ENCODE measurements at places on chromosomes 11 and 22.

DNA sequence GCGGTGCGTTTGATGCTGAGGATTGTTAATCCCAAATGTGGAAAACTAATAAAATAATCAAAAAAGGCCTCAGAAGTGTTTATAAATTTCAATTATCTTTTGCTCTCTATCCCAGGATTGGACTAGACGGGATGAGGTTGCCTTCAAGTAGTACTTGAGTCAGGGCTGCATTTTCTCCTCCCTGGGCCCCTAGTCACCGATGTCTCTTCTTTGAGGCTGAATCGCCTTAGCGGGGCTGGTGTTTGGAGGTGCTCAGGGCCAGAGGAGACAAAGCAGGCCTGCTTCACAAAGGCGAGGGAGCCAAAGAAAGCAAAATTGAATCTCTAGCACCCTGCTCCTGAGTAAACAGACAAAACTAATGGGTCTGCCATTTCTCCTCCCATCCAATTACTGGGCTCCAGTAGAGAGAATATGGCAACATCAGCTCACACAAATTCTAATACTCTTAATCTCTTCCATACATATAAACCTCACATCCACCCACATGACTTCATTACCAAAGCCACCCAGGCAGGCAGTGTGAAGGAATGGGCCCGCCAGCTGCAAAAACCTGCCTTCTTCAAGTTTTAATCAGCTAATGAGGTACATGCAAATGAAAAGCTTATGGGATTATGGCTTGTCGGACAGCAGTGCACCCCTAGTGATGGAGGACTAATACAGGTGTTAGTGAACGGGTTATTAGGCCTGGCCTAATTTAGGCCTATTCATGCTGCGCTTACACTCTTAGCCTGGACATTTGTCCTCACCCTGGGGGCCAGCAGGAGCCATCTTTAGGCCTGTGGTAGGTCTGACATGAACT is 52.7 kb upstream of the HTATIP2 start:
- no peak for DNase-seq

DNA sequence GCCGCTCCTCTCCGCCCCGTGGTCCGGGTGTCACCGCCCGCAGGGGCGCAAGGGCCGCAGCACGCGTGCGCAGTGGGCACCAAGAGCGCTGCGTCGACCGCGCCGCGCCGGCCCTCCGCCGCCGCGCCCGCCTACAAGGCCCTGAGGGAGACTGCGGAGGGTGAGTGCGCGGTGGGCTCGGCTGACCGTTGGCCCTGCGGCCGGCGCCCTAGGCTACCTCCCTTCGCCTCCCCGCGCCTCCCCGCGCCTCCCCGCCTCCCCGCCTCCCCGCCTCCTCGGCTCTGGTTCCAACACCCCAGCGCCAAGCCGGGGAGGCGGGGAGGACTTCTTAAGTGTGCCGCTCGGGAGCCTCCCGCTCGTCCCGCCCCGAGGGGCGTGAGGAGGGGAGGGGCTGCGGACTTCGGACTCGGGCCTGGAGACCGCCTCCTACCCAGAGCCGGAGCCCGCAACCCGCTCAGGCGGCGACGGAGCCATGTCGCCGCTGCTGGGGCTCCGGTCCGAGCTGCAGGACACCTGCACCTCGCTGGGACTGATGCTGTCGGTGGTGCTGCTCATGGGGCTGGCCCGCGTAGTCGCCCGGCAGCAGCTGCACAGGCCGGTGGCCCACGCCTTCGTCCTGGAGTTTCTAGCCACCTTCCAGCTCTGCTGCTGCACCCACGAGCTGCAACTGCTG is at the start of gene AQP11:
AQP11 (plus strand) TSS at position 433 of the 673 bp plus-strand sequence; CDS start at position 473, 40 bp downstream.
- DNase-seq = peak; percentile 86

GRCh38 chr22:45460288-45461109 is 42.2 kb upstream of the FBLN1 start:
- DNase-seq = no peak

GRCh38 chr11:44899959-44900358 is 50.7 kb downstream of the TP53I11 start:
- no peak for DNase-seq

- no peak for DNase-seq
Measured at GRCh38 chr11:70076461-70076931, 1.6 kb upstream of the ANO1 start.

DNA sequence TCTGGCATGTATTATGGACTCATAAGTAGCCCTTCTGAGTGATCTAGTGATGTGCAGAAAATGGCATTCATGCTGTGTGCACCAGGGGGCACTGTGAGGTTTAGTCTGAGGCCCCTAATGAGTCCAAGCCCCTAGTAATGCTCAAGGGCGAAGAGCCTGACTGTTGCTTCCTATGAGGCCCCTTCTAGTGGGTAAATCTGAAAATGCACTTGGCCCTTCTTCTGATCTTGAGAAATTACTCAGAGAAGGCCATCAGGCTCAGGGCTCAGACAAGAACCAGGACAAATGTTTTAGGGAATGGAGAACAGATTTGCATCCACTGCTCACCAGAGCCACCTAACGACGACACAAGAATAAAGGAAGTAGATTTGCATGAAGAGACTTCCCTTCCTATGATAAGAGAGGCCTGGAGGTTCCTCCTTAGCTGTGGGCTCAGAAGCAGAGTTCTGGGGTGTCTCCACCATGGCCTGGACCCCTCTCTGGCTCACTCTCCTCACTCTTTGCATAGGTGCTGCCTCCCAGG is 75.8 kb downstream of the GGTLC2 start:
- peak; percentile 55 for DNase-seq

DNA sequence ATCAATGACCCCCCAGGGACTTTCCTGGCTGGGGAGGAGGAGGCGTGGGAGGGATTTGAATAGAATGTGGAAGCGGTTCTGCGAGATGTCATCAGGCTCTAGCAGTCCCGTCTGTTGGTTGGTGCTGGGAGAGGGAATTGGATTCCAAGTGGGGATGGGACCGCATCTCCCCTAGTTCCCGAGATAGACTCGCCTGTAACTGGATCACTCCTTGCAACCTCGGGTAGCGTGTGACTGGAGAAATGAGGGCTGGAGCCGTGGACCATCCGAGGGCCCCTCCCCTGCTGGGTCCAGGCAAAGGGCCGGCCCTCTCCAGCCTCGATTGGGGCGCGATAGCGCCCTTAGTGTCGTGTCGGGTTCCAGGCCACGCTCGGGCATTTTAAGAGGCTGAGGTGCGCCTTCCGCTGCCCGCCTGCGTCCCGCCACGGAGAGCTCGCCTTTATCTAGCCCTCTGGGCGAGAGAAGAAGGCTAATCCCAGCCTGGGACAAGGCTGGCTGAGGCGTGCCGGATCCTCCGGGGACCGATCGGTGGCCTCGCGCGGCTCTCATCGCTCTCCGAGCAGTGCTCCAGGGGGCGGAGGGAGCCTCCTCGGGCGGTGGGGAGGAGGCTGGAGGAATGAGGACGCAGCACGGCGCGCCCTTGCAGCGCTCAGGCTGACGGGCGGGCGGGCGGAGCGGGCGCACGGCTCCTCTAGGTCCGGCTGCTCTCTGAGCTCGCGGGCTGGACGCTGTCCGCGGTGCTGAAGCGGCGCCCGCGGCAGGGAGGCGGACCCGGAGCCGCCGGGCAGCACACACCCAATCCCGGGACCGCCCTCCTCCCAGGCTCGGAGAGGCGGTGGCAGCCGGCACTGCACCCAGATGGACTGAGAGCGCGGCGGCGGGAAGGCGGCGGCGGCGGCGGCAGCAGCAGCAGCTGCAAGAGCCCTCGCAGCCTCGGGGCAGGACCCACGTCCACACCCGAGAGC is 107.8 kb downstream of the OSBP2 start:
- DNase-seq = peak; percentile 86

- no peak for DNase-seq
Measured at GRCh38 chr22:45481661-45482060, 21.0 kb upstream of the FBLN1 start.

DNA sequence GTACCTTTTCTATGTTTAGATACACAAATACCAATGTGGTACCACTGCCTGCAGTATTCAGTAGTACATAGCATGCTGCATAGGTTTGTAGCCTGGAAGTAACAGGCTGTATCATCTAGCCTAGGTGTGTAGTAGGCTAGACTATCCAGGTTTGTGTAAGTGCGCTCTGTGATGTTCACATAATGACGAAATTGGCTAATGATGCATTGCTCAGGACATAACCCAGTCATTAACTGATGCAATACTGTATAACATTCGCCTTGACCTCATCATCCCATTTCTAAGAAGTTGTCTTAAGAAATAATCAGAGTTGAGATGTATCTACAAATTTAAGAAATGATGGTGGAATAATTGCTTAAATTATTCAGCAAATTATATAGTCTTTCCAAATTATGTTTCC is 116.0 kb upstream of the TIMP3 start:
- DNase-seq = no peak

DNA sequence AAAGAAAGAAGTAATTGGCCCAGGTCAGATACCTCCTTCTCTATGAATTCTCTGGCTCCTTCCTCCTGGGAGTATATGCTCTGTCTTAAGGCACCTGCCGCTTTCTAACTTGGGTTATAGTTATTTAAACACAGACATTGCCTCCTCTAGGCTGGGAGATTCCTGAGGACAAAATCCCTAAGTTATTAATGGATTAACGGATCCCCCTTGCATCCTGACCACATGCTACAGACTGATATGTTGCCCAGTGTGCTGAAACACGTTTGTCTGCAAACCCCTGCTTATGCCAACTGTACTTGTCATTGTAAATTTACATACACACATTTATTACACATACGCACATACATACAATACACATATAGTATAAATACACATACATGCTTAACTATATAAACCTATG is 35.3 kb downstream of the PACSIN2 start:
- DNase-seq = no peak

- DNase-seq = no peak
Measured at GRCh38 chr11:127997594-127997993, 589.8 kb downstream of the ETS1 start.

DNA sequence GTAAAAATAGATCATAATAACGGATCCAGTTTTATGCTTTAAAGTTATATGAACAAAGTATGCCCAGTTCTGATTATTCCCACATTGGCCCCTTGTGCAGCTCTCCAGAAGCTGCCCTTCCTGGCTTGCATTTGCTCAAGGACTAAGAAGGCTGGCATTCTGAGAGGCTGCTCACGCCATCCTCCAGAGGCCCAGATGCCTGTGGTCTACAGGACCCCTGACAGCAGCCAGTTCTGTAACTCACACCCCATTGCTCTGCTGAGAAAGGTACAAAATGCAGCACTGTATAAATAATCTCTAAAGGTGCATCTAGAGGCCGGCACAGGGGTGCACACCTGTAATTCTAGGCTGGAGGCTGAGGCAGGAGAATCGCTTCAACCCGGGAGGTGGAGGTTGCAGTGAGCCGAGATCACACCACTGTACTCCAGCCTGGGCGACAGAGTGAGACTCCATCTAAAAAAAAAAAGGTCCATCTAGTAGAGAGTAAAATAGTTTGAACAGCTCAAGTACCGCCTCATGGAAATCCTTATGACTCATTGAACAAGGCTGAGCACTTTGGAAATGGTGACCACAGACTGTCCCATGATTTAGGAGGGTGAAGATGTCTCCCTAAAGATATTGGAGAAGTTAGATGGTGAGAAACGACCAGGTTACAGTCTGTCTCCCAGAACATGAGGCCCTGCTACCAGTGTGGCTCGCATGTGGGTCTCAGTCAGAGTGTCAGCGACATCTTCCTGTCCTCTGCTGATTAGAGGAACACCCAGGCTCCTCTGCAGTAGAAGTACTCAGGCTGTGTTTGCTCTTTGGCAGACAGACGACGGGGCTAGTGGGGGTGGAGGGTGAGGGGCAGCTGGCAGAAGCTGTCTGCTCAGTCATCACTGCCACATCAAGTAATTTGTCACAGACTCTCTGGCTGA is 56.3 kb downstream of the KREMEN1 start:
- no peak for DNase-seq

- no peak for DNase-seq
Measured at GRCh38 chr22:20948450-20948849, 18.6 kb upstream of the AIFM3 start.

All from Ammon's horn (tissue), 1 donor.